ENCODE measurements at places on chromosomes 5 and 9.
A peak's percentile ranks its signal among the peaks of the same experiment; 100 is the strongest.

GRCh38 chr9:86577420-86578333 is 223.5 kb upstream of the TUT7 start:
- no peak for DNase-seq

DNA sequence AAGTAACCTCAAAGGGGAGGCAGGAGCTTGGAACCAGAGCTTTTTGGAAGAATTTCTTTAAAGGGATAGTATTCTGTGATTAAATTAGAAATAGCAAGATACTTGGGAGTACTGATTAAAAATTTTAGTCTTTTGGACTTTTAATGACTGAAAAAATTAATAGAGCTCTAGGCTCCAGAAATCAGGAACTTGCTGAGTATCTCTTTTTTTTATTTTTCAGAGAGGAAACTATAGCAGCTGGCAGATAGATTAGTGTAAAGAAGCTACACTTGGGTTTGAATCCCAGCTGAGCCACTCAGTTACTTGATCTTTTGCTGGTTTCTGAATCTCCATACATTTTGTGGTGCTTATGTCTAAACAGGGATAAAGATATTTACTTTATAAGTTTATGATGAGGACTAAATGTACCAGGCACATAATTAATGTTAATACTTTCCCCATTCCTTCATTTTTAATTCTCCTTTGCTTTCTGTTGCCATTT is 94.2 kb upstream of the TNC start:
- no peak for DNase-seq

DNA sequence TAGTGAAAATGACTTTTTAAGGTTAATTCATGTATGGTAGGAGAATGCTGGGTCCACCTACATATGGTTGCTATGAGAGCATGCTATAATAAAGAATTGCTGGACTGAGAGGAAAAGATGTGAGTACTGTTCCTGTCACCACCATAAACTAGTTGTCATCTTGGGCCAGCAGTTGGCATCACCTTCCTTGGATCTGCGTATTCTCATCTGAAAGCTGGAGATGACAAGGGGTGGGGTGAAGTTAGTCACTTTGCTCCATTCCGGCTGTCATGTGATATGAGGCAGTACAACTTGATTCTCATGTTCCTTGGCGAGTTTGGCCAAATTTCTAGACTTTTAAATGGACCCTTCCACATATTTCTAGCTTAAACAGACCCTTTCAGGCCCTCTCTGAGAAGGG is 33.3 kb downstream of the PIP5K1B start:
- no peak for DNase-seq

- DNase-seq: no peak
These were observed 541.7 kb downstream of the SPOCK1 start for GRCh38 chr5:136957428-136957827.

DNA sequence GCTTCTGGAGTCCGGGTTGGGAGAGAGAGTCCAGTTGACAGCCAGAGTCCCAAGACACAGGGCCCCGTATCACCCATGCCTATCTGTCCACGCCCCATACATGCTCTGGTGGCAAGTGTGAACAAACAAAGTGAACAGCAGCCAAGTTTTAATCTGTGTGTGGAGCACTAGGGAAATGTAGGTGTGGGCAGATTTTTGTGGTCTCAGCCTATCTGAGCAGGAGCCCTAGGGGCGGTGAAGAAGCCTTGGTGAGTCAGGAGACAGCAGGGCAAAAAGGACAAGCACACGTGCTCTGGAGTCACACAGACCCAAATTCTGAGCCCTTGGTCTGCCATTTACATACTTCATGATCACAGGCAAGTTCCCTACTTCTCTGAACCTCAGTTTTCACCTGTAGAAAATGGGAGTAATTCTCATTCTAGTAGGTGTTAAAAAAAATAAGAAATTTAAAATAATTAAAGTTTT is 23.2 kb downstream of the EGR1 start:
- DNase-seq: no peak

GRCh38 chr5:72117307-72117706 is 10.0 kb downstream of the MAP1B start:
- no peak for DNase-seq

DNA sequence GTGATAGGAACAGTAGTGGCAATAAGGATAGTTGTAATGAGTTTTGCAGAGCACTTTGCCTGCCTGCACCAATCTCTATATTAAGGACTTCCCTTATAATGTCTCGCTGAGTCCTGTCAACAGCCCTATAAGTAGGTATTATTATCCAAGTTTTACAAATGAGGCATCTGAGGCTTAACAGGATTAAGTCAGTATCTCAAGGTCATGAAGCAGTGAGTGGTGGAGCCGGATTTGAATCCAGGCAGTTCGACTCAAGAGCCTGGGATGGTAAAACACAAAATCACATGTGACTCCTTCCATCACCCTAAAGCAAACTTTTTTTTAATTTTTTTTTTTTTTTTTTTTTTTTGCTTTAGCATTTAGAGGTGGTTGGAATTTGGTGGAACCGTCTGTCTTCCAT is 59.0 kb upstream of the RARS1 start:
- no peak for DNase-seq

DNA sequence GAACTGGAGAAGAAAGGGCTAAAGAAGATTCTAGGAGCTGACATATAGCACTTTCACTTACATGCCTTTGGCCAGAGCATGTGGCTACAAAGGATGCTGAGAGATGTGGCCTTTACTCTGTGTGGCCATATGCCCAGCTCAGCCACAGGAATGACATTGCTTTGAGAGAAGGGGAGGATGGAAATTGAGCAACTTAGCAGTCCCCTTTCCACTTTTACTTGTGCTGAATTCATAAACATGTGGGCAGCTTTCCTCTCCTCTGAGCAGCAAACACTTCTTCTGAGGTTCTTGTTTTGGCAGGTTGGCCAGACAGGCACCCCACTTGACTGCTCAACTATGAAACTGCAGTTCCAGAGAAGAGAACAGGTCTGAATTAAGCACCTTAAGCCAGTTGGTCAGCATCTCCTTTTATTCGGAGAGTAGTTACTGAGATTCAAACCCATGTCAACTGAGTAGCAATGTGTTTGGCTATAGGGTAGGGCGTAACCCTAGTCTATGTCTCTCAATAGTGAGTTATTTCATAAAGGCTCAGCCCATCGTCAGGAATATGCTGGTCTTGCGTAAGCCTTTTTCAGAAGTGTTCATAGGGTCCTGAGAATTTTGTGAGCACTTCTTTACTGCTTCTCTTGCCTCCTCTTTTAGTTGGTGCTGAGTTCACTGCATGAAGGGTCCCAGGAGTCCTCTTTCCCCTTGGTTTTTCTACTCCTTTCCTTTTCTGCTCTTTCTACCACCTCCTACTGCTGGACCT is 134.5 kb downstream of the PALM2AKAP2 start:
- DNase-seq: peak; percentile 90

- DNase-seq: no peak
These were observed 127.3 kb downstream of the SPATA31D1 start for GRCh38 chr9:82115900-82116299.

DNA sequence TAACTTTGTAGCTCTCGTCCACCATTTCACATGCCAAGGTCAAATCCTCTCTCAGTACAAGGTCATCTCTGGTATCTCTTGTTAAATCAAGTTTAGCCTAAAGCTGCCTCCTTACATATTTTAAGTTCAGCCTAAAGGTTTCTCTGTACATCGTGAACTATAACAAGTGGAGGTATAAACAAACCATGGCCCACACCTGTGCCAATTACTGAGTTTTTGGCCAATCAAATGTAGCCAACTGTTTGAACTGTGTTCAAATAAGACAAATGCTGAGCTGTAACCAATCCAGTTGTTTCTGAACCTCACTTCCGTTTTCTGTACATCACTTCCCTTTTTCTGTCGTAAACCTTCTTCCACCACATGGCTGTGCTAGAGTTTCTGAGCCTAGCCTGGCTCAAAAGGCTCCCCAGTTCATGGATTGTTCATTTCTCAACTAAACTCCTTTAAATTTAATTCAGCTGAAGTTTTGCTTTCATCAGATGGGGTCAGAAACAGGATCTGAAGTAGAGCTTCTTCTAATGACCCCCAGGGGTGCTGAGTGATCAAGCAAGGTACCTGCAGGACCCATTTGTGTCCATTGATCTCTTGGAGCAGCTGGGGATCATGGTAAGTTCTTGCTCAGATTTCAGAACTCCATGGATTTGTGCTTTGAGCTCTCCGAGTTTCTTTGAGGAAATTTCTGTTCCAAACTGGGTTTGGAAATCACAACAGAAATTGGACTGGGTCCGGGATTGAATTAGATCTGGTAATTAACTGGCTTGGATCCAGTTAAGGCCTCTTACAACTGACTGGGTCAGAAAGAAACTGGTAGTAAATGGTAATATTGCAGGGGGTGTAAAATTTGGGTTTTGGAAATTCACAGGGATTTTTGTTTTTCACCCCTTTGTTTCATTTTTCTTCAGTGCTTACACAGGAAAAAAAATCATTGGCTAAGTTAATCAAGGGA is 11.0 kb upstream of the NANS start:
- no peak for DNase-seq

GRCh38 chr5:153276151-153276550 is 214.3 kb upstream of the GRIA1 start:
- no peak for DNase-seq

GRCh38 chr5:173712609-173713175 is 96.2 kb upstream of the BOD1 start:
- DNase-seq: no peak

GRCh38 chr9:3478549-3478953 is 47.2 kb downstream of the RFX3 start:
- DNase-seq: no peak

GRCh38 chr9:115264313-115264712 is 146.4 kb upstream of the TNC start:
- DNase-seq: no peak

DNA sequence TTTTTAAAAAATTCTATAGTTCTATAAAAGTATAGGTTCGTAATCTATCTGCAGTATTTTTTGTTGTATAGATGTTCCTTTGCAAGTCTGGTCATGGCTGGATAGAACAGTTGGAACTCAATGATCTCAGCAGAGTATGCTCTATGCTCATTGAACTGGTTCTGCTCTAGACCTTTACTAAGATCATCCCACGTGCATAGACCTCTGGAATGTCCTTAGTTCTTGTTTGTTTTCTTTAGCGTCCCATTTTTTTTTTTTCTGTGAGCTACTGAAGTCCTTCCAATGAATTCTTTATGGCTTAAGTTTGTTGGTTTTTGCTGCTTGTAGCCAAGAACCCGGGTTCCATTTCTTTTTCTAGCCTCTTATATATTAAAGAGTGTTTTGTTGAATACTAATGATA is 3.5 kb downstream of the TMEM38B start:
- no peak for DNase-seq

GRCh38 chr9:20144197-20144596 is 355.4 kb upstream of the SLC24A2 start:
- DNase-seq: no peak

- DNase-seq: no peak
These were observed 76.4 kb downstream of the EHMT1 start for GRCh38 chr9:137694962-137695875.

DNA sequence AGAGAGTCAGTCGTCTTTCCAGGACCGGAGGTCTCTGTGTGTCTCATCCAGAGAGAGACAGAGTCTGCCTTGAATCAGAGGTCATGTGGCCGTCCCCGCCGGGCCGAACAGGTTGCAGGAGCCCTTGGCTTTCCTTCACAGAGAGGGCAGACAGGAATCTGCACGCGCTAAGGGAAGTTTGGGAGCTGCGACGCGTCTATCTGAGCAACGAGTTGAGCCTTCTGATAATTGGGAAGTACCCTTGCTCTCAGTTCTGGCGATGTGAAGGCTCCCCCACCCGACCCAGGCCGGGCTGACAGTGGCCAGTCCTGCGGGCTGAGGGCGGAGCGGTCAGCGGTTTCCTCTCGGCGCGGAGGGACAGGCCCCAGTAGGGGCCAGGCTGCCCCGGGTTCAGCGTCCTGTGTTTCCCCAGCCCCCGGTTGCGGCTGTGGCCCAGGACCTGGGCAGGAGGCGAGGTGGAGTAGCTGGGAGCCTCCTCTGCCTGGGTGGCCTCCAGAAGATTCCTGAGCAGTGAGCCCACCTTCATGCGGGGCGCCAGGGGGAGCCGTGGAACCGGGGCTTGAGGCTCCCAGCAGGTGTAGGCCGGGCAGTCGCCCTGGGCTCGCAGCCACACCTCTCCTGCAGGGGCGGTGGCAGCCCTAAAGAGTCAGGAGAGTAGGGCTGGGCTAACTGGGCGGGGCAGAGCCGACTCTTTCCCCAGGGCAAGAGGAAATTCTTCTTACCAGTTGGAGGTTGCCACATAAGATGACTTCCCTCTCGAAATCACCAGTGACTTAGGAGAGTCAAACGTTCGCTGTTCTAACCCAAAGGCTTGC is 13.9 kb downstream of the NR2F1 start:
- DNase-seq: no peak

- no peak for DNase-seq
These were observed 123.5 kb upstream of the EGFLAM start for GRCh38 chr5:38134810-38135209.

DNA sequence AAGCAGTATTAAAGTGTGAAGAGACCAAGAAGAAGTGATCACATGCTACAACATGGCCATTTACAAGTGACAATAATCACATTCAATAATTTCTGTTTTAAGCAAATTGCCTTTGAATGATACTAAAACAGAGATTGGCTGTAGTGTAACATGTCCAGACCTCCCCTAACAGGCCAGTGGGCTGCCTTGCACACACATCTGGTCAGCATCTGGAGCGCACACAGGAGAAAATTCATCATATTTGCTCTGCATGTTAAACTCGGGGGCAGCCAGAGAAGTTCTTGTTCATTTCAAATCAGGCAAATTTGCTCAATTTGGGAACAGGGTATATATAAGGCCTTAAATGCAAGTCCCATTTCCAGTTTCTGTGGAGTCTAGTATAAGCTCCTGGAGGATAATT is 111.1 kb upstream of the FBXL7 start:
- no peak for DNase-seq

- DNase-seq: no peak
These were observed 224.9 kb downstream of the SNX18 start for GRCh38 chr5:54742417-54742891.

DNA sequence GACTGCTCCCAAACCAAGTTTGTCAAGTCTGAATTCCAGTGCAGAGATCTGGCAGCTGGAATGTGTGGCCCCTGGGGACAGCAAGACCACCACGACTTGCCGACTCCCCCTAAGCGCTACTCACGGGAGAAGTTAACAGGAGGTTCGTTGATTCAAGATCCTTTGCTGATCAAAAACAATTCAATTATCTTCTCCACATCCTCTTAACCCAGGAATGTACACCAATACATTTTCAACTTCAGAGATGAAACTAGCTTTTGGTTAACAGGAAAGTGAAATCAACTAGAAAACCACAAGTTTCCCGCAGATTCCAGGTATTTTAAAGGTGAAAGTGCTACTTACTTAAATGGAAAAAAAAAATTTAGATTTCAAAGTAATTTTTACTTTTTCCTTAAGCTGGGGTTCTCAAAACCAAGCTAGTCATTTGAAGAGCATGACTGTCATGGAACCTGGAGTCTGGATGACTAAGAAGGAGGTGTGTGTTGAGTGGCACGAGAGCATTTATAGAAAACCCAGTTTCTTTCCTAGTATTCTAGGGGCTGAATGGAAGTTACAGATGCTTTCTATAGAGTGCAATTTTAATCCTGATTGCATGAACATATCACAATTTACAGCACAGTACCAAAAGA is 257.5 kb upstream of the PANK3 start:
- DNase-seq: no peak

All from BJ (cell line).